ENCODE measurements at places on chromosomes 2 and 18.

DNA sequence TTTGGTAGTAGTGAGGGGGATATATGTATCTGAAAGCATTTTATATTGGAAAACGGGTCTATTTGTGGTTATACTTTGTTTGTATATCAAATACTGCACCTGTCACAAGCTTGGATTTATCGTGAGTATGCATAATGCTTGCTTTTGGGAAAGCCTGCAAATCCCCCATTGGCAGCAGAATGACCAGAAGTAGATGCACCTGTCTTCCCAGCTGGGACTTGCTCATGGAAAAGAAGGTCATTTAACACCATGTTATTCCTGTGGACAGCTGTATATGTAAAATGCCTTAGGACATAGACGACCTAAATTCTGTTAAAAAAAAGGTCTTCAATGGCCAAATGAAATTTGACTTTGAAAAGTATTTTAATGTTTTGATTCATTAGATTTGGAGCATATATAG is 599.4 kb downstream of the XIRP2 start:
- DNase-seq, result peak; percentile 84

GRCh38 chr18:36692371-36692770 is 136.4 kb downstream of the TPGS2 start:
- no peak for DNase-seq

- peak; percentile 86 for DNase-seq
Observed at GRCh38 chr2:44955593-44956392, 14.3 kb downstream of the SIX3 start.

DNA sequence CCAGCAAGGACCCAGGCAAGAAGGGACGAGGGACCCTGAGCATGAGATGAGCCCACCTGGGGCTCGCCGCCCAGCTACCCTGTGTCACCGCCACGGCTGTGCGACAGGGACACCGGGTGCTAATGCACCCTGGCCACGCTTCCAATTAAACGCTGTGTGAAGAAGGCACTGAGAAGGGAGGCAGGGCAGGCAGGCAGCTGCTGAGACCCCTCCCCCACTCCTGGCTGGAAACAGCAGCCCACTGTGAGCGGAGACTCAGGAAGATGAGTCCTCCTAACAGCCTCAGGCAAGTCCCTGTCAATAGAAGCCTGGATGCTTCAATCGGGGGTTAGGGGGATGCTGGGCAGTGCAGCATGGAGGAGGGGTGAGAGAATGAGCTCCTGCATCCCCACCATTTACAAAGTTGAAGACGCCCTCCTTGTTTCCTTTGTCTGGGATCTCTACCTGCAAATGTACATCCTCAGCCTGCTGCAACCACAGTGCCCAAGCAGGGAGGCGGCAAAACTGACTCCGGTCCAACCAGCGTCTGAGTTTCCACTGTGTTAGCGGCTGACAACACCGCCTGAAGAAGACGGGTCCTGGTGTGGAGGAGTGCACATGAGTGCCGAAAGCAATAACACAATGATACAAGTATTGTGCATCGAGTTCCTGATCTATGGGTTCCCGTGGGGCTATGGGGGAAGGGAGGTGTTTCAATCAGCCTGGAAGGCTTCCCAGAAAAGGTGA is 12.8 kb downstream of the TMEM163 start:
- no peak for DNase-seq

- DNase-seq, result no peak
Observed at GRCh38 chr2:190663348-190663747, 14.5 kb downstream of the NAB1 start.

GRCh38 chr18:23916338-23916737 is 98.2 kb upstream of the TTC39C start:
- DNase-seq, result no peak

- peak; percentile 72 for DNase-seq
Observed at GRCh38 chr2:171811245-171811628, 82.8 kb downstream of the SLC25A12 start.

DNA sequence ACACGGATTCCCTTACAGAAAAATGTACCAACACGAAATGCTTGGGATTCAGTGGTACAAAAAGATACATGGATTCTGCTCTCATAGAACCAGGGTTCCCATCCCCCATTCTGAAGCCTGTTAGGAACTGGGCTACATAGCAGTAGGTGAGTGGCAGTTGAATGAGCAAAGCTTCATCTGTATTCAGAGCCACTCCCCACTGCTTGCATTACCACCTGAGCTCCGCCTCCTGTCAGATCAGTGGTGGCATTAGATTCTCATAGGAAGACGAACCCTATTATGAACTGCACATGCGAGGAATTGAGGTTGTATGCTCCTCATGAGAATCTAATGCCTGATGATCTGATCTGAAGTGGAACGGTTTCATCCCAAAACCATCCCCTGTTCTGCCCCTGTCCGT is 246.4 kb downstream of the DYM start:
- peak; percentile 22 for DNase-seq

Measured in DMS53 (cell line).